ENCODE measurements at places on chromosomes 1 and 21. TPM values are rescaled to one million over a fixed set of nuclear protein-coding genes. Genes with fewer than 3 reads are reported as not detected.

DNA sequence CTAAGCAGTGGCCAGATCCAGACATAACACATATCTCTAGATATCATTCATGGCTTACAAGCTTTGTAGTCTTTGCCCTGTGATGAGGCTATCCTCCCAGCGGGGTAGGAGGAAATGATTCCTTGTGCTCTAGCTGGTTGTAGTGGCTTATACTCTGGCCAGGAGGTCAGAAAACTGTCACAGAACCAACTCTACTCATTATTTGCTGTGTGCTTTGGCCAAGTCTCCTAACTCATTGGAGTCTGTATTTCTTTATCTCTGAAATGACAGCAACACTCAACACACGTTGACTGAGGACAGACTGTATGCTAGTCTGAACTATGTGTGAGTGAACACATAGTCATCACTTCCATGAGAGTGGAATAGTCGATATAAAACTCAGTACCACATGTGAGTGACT lies 116.7 kb upstream of the F3 start:
- no peaks in the 10 kb centered on the region for H3K36me3 ChIP-seq
- H3K27me3 ChIP-seq: peaks cover 6% of the 10 kb centered on the region
- no peak overlapping the region for H3K4me3 ChIP-seq
- no peak overlapping the region for H3K27ac ChIP-seq
- no peak for DNase-seq

GRCh38 chr1:26476958-26477357 lies 4.7 kb downstream of the HMGN2 start:
- no peak for DNase-seq
- H3K4me1 ChIP-seq: peaks cover 15% of the 10 kb centered on the region
- no peak overlapping the region for H3K4me3 ChIP-seq
- no peak overlapping the region for H3K27ac ChIP-seq

- peak; percentile 95 for DNase-seq
- peaks cover 12% of the 10 kb centered on the region for H3K4me1 ChIP-seq
- no peak overlapping the region for H3K27ac ChIP-seq
Measured at GRCh38 chr1:155062702-155063411, 683 bp upstream of the EFNA4 start.

DNA sequence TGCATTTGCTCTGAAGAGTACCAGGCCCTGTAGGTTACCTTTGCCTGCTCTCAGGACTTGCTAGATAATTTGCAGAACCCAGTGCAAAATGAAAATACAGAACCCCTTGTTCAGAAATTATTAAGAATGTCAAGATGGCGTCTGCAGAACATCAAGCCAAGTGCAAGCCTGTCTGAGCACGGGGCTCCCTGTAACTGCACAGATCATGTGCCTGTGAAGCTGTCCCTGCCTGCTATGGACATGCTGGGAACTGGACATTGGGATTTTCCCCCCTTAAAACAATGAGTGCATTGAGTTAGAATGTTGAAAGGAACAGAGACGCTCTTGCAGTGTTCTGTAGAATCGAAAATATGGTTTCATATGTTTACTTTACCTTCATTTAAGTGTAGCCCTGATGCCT lies 2.9 kb downstream of the CLDN14 start:
- H3K27ac ChIP-seq: no peak overlapping the region
- H3K4me3 ChIP-seq: no peak overlapping the region
- DNase-seq: no peak

GRCh38 chr1:46533179-46533864 lies 18.1 kb downstream of the KNCN start:
- H3K4me3 ChIP-seq: peak overlapping the region; percentile 90
- peaks cover 22% of the 10 kb centered on the region for H3K27me3 ChIP-seq
- H3K27ac ChIP-seq: no peak overlapping the region
- H3K4me1 ChIP-seq: peaks cover 2% of the 10 kb centered on the region
- DNase-seq: peak; percentile 52

- no peaks in the 10 kb centered on the region for H3K36me3 ChIP-seq
- DNase-seq: no peak
- H3K4me3 ChIP-seq: peak overlapping the region; percentile 4
- peaks cover 26% of the 10 kb centered on the region for H3K4me1 ChIP-seq
Measured at GRCh38 chr1:9200441-9200840, 34.1 kb upstream of the H6PD start.

DNA sequence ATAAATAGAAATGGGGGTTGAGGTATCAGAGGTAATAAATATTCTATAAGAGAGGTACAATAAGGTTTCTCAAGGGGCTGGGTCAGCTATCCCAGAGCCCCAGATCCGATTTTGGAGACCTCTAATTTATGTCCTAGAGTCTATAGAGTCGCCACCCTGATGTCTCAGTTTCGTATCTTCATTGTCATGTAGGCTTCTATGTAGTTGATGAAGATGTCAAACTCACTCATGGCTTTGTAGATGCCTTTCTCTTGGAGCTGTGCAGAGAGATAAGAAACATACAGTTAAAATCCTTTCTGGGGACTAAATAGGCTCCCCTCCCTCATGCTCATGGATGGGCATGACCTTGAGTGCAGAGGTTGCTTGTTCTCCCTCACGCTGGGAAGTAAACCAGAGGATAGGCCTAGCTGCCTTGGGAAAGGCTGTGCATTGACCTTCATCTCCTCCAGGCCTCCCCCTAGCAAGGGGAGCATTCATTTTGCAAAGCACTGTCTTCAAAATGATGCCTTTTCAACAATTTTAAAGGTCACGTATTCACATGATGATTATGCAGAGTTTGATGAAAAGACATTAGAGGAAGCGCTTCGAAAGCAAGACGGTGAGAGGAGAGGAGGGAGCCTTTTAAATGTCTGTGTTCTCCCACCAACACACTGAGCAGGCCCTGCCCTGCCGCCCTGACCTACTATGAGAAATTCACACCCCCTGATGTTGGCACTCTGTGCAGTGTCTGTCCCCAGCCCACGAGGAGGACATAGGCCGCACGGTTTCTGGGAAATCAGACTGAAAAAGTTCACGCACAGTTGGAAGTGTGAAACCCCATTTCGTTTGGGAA lies 1.9 kb upstream of the IL19 start:
- no peak overlapping the region for H3K4me3 ChIP-seq
- H3K27ac ChIP-seq: no peak overlapping the region
- H3K4me1 ChIP-seq: peaks cover 6% of the 10 kb centered on the region
- H3K36me3 ChIP-seq: no peaks in the 10 kb centered on the region

DNA sequence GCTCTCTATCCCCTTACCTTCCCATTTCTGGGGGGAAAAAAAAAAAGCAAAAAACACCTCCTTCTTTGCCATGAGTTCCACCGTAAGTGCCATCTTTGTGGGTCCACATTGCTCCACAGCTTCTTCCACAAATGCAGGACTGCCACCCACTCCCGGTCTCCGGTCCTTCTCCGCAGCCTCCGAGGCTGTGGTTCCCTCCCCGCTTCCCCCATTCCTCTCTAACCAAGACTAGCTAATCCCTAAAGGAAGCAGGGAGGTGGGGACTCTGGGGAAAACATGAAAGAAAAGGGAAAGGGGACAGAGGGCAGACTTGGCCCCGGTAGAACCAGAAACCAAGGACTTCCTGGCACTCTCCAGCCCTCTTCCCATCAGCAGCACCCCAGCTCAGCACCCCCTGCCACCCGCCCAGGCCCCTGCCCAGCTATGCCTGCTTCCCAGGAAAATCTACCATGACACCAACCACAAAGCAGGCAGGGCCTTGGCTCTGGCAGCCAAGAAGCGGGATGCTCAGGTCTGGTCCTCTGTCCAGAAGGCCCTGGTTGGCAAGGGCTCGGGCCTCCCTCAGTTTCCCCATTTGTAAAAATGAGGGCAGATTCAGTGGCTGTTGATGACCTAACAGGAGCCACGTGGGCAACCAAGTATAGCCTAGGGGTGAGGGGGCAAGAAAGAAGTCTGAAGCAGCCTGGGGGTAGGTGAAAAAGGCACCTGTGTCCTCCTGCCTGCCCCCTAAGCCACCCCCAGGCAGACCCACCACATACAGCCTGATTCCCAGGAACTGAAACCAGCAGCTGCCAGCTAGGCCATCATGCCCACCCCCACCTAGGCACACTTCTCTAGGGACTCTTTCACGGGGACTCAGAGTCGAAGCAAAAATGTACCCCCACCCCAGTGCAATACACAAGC lies 2.5 kb downstream of the EPHA2 start:
- H3K27ac ChIP-seq: no peak overlapping the region
- DNase-seq: no peak
- no peak overlapping the region for H3K4me3 ChIP-seq
- H3K4me1 ChIP-seq: peaks cover 4% of the 10 kb centered on the region
- no peaks in the 10 kb centered on the region for H3K36me3 ChIP-seq

DNA sequence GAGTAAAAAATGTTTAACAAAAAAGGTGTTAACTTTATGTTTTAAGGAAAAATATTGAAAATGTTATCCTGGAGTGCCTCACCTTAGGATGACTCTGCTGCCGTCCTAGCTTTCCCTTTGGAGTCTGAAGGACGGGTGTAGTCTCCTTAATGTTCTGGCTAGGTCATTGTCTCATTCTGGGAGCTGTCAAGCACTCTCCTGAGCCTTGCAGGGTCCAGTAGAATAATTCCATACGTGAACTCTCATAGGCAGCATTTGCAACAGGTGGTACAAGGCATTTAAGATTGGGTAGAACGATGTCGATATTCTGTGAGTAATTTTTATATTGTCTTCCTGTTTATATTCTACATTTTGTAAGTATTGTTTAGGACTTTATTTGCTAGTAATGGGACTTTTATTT lies 283.6 kb upstream of the C1orf105 start:
- H3K4me3 ChIP-seq: no peak overlapping the region
- DNase-seq: no peak
- H3K4me1 ChIP-seq: peaks cover 1% of the 10 kb centered on the region
- no peaks in the 10 kb centered on the region for H3K27me3 ChIP-seq

GRCh38 chr21:44850208-44850800 lies 23.2 kb downstream of the PTTG1IP start:
- H3K27ac ChIP-seq: no peak overlapping the region
- H3K4me3 ChIP-seq: no peak overlapping the region
- no peak for DNase-seq
- H3K4me1 ChIP-seq: peaks cover 4% of the 10 kb centered on the region
- peaks cover 11% of the 10 kb centered on the region for H3K27me3 ChIP-seq

DNA sequence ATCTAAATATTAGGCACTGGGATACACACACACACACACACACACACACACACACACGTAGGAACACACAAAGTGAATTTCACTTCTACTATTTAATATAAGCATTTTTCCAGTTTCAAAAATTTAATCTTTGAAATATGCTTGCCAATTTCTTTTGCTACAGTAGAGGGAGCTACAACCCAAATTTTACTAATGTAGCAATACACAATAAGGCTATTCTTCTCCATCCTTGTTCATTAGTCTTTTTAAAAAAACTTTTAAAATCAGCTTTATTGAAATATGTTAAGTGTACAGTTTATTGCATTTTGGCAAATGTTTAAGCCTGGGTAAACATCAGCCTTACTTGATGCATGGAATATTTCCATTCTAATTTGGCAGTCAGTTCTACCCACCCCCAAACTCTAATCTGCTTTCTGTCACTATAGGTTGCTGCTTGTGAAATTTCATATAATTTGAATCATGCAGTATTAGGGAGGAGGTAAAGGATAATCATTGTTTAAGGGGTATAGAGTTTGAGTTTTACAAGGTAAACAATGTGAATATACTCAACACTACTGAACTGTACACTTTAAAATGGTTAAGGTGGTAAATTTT lies 93.0 kb upstream of the TENT5C start:
- peaks cover 2% of the 10 kb centered on the region for H3K27me3 ChIP-seq
- no peaks in the 10 kb centered on the region for H3K36me3 ChIP-seq
- no peak for DNase-seq
- no peak overlapping the region for H3K27ac ChIP-seq

- no peak for DNase-seq
- peak overlapping the region; percentile 83 for H3K4me3 ChIP-seq
- H3K4me1 ChIP-seq: peaks cover 21% of the 10 kb centered on the region
- peaks cover 5% of the 10 kb centered on the region for H3K36me3 ChIP-seq
- peaks cover 18% of the 10 kb centered on the region for H3K27me3 ChIP-seq
Measured at GRCh38 chr21:33069243-33069642, 698 bp upstream of the OLIG1 start.

GRCh38 chr21:25733859-25734653 lies 648 bp downstream of the ATP5PF start:
- peak overlapping the region; percentile 100 for H3K27ac ChIP-seq
- H3K4me1 ChIP-seq: peaks cover 27% of the 10 kb centered on the region
- peak overlapping the region; percentile 99 for H3K4me3 ChIP-seq
- no peaks in the 10 kb centered on the region for H3K36me3 ChIP-seq
- no peak for DNase-seq
- peaks cover 13% of the 10 kb centered on the region for H3K27me3 ChIP-seq

GRCh38 chr1:116360429-116361173 lies 12.4 kb upstream of the ATP1A1 start:
- no peak for DNase-seq
- no peaks in the 10 kb centered on the region for H3K36me3 ChIP-seq
- no peaks in the 10 kb centered on the region for H3K4me1 ChIP-seq
- H3K4me3 ChIP-seq: no peak overlapping the region

DNA sequence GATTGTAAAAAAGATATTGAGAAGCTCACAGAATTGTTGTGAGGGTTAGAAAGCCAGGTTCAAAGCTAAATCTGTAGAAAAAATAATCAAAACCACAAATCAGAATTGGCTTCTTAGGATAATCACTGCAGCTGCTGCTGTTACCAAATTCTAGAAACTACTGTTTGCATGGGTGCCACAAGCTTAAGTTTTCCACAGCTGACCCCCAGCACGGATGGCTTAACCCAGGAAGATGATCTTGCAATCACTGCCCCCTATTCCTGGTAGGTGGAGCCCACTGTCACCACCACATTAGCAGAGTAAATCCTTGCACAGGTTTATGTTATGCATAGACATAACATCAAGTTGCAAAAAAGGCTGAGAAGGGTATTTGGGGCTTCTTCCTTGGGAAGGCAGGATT lies 877.8 kb upstream of the ADGRL2 start:
- H3K27me3 ChIP-seq: no peaks in the 10 kb centered on the region
- no peak overlapping the region for H3K27ac ChIP-seq
- no peaks in the 10 kb centered on the region for H3K36me3 ChIP-seq
- no peaks in the 10 kb centered on the region for H3K4me1 ChIP-seq

The GUCA2B gene
- total RNA-seq: not detected

The CCDC30 gene
- total RNA-seq: 3.0 TPM

The SPATA1 gene
- 1.3 TPM for total RNA-seq

The CNIH3 gene
- total RNA-seq: 4.4 TPM

The DMBX1 gene
- total RNA-seq: not detected

The ZYG11A gene
- 0.59 TPM for total RNA-seq

The NPR1 gene
- total RNA-seq: not detected

The EFNA1 gene
- total RNA-seq: 1.7 TPM

The IGSF5 gene
- not detected for total RNA-seq

The PBXIP1 gene
- 29.9 TPM for total RNA-seq

The RASAL2 gene
- 12.4 TPM for total RNA-seq

The OR2W3 gene
- 1.8 TPM for total RNA-seq

Data from glutamatergic neuron (in vitro differentiated cells).